ENCODE measurements at places on chromosomes 4 and X.

GRCh38 chr4:82491251-82491960 is 61.0 kb downstream of the ENOPH1 start:
- no peak for DNase-seq

- no peak for DNase-seq
Observed at GRCh38 chrX:49270249-49270921, 792 bp downstream of the PPP1R3F start.

- no peak for DNase-seq
Observed at GRCh38 chrX:42463706-42464490, 314.1 kb downstream of the PPP1R2C start.

GRCh38 chr4:6275898-6276806 is 6.5 kb downstream of the WFS1 start:
- DNase-seq: no peak

GRCh38 chr4:82753725-82754410 is 44.7 kb downstream of the SCD5 start:
- DNase-seq: no peak

- DNase-seq: no peak
Observed at GRCh38 chr4:74309223-74309622, 953 bp downstream of the EPGN start.

GRCh38 chrX:144819406-144819805 is 427.9 kb upstream of the SPANXN1 start:
- no peak for DNase-seq

DNA sequence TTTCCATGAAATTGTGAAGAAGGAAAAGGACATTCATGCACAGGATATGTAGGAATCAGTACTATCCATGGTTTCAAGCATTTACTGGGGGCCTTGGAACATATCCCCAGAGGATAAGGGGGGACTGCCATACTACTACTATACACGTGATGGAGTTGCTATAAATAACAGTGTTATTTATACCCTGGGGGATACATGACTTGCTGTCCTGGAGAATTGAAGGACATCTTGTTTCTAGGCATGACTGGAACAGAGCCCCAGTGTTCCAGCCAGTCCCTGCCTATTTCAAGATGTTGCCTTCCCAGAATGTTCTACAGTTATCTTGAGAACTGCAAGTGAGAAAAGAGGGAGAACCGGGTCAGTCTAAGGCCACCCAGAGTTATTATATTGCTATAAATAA is 39.6 kb upstream of the ZNF81 start:
- no peak for DNase-seq

DNA sequence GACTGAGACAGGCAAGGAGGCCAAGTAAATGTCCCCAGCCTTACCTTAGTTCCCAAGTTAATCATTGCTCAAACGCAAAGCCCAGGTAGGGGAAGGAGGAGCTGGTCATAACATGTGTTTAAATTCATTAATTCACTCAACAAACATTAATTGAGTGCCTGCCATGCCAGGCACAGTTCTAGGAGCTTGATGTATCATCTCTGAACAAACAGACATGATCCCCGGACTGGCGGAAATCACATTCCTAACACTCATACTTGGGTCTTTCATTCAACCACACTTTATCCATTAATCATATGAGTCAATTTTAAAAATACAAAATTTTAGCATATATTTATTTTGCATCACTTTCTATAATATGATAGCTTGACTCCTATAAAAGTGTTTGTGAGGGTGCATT is 335.3 kb upstream of the NOCT start:
- DNase-seq: no peak

DNA sequence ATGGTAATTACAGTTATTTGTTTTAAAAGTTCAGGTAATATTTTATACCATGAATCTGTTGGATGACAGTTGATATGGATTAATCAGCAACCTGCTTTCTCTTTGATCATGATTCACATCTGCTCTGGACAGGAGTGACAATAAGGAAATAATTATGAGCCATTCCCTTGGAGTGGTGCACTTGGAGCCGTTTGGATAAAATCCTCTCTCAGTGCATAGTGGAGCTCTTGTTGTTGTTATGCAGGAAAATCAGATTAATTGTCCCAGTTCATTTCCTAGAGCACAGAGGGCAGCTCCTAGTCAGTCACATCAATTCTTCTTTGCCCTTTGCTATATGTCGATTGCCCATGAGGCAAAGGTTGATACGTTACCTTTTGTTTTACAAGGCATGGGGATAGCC is 668.3 kb upstream of the NR3C2 start:
- DNase-seq: no peak
